ENCODE measurements at places on chromosomes 16 and 17.

DNA sequence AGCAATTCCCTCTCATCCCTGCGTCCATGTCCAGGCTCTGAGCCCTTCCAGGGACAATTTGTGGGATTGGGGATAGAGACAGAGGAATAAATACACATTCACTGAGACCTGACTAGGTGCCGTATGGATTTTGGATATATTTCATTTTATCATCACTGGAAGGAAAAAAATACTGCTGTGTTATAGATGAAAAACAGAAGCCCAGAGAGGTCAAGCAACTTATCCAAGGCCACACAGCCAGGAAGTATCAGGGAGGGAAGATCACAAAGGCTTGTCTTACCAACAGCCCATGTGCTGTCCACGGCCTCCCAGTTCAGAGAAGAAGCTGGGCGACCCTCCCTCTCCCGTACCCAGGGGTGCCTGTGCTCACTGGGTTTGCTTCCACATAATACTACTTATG, 6.1 kb upstream of the HAP1 start:
- DNase-seq = no peak

GRCh38 chr16:68166264-68166663, 69.7 kb downstream of the ESRP2 start:
- no peak for DNase-seq

- DNase-seq = no peak
These were observed 26.2 kb upstream of the NAGLU start for GRCh38 chr17:42509841-42510240.

GRCh38 chr17:78716292-78716691, 65.8 kb downstream of the CYTH1 start:
- no peak for DNase-seq

- no peak for DNase-seq
These were observed 2.5 kb downstream of the NUBP2 start for GRCh38 chr16:1784977-1785845.

DNA sequence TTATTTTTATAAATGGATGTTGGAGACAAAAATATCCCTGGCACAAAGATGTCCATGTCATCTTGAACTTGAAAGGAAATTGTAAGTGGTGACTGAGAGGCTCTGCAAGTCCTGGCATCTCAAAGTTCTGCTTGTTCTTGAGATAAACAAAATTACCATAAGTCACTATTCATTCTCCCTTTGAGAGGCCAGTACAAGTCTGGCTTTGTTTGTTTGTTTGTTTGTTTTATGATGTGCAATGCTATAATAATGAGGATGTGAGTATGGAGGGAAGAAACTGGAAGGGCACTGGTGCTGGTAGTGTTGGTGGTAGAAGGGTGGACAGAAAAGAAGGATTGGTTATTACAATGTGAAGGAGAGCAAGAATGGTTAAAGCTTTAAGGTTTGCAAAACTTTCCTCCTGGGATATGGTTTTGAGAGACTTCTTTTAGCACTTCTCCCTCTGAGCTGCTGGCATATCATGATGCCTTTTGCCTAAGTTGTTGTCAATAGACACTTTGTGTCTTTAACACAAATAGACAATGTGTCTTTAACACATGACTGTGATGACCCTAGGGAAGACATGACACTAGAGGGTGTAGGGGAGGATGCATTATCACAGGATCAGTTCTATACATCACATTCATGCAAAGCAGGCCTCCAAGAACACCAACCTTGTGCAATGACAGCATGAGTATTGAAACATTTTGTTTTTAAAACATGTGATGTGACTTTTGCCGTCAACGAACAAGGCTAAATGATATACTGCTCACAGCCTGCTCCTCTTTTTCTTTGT, 880.5 kb upstream of the GOT2 start:
- no peak for DNase-seq

DNA sequence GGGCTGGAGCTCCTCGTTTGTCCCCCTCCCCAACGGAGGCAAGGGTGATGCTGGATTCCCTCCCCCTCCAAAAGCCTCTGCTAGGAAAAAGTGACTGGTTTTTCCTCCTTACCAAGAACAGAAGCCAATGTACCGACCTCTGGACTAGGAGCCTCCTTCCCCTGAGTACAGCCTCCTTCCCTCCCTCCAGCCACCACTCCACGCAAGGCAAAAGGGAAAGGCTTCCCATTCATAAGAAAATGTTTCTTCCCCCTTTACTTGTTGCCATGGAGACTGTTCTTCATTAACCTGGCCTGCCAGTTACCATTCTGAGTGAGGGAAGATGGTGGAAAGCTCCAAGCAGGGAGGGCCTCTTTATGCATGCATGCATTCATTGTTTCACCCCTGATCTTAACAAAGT, 4.3 kb upstream of the PIMREG start:
- DNase-seq = no peak

DNA sequence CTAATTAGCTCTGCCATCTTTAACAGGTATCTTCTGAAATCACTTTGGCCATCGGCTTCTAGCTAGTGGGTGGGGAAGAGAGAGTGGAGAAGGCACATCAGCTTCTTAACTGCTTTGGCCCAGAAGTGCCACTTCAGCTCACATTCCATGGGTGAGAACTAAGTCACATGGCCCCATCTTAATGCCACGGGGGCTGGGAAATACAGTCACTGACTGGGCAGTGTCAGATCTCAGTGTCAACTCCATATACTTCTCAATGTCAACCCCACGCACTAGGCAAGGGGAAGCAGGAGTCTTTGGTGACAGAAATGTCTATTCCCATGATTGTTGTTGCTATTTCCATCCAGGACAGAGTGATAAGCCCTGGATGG, 29.4 kb downstream of the CCR7 start:
- no peak for DNase-seq

DNA sequence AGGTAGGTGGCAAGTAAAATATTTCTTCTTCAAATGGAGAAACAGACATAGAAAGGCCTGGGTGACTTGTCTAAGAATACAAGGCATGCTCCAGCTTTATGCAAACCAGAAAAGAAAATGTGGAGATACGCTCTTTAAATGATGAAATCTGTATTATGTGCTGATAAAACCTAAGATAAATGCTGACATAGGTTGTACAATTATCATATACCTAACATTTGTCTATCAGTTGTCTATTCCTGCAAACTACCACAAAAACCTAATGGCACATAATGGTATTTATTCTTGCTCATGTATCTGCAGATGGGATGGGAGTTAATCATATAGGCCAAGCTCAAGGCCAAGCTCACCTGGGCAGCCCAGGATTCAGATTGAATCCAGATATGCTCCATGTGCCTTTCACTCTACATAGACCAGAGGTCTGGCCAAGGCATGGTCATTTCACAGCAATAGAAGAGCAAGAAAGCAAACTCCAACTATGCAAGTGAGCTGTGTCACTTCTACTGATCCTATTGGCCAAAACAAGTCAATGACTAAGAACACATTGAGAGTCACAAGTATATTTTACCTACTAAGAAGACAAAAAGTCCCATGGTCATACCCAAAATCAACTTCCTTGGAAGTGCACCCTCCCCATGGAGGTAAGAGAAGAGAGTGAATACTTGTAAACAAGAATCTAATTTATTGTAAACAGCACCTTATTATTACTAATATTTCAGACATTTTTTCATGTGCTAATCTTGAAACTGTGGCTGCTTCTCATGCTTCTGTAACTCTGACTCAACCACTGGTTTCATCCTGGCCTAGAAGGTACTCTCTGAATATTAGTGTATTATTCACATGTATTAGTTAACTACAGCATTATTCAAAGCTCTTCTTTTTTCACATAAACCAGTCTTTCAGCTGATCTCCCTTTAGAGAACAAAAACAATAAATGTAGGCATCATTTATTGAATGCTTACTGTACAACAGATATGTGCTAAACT, 270.7 kb upstream of the SOX9 start:
- no peak for DNase-seq

GRCh38 chr17:41555105-41555887, 16.6 kb downstream of the KRT9 start:
- no peak for DNase-seq

GRCh38 chr16:14308368-14308723, 237.2 kb downstream of the MRTFB start:
- DNase-seq = no peak

GRCh38 chr17:45825792-45826191, 18.9 kb upstream of the SPPL2C start:
- DNase-seq = no peak

GRCh38 chr16:1070084-1070863, 2.3 kb upstream of the SSTR5 start:
- no peak for DNase-seq

GRCh38 chr17:17990282-17990681, 17.6 kb downstream of the DRC3 start:
- DNase-seq = no peak

DNA sequence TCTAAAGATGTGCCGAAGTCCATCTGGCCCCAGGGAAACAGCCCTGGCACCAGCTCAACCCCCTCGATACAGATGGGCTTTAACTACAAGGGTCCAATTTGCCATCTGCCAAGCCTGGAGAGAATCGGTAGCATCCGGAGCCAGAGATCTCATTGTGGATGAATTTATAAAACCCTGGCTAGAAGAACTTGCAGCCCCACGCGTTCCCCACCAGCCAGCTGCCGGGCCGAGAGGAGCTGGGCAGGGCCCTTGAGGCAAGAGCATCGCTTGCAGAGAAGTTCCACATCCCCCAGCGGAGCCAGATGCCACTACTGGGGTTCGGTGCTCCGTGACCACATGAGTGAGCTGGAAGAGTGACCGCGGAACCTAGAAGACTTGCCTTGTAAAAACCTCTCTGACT, 65.3 kb upstream of the NOL11 start:
- no peak for DNase-seq

DNA sequence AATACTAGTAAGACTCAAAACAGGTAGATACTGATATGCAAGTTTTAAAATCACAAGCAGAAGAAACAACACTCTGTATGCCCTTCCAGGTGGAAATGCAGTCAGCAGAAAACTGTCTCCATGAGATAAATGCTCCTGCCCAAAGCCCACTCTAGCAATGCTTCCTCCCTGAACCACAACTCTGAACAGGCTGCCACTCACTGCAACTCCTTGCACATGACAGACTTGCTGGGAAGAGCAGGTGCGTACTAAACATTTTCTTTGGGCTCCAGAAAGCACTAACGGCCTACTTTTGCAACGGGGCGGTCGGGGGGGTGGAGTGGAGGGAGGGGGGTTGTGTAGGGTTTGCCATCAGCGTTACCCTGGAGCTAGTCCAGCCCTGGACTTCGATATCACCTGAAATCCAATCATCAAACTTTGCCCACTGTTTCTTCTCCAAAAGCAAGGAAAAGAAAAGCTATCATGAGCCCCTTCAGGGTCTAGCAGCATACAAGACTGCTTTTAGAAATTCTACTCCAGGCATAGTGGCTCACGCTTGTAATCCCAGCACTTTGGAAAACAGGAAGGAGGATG, 46.1 kb downstream of the ANKRD11 start:
- no peak for DNase-seq

GRCh38 chr17:3900646-3901045, 7.8 kb upstream of the CAMKK1 start:
- DNase-seq = no peak

DNA sequence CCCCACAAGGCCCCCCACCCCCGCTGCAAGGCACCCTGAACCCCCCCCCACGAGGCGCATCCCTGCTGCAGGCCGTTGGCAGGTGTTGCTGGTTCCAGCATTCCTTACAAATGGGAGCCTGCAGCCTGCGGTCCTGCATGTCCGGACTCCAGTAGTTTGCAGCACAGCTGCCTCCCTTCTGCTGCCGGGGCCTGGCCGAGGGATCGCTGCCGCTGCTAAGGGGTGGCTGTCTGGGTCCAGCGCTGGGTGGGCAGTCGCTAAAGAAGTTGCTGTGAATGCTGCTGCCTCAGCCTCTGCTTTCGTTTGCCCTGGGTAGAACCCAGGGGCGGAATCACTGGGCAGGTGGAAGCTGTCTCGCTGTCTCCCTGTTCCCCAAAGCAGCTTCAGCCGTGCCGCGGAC, 11.8 kb downstream of the UTS2R start:
- no peak for DNase-seq

DNA sequence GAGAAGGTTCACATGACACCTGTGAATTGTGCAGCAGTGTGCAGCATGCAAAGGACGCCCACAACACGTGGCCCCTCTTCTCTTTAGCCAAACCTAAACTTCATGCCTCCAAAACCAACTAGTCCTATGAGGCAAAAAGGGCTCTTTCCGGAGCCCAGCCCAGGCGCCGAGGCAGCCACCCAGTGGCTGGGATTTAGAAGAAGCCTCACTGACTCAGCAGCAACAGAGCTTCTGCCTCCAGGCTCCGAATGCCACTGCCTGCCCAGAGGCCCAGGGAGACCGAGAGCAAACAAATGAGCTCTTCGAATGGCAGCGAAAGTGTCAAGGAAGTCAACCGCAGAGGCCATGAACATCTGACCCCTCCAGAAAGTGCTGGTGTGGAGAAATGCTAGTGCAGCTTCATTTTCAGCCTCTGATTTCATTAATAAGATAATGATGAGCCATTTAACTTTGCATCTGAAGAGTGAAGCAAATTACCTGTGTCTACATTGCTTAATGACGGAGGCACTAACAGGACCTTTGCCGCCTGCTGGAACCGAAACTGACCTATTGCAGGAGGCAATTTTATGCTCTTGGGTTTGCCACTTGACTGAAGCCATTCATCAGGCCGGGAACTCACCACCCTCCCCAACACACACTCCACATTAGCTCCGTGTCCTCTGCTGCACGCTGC, 157.7 kb upstream of the RPL38 start:
- DNase-seq = no peak

DNA sequence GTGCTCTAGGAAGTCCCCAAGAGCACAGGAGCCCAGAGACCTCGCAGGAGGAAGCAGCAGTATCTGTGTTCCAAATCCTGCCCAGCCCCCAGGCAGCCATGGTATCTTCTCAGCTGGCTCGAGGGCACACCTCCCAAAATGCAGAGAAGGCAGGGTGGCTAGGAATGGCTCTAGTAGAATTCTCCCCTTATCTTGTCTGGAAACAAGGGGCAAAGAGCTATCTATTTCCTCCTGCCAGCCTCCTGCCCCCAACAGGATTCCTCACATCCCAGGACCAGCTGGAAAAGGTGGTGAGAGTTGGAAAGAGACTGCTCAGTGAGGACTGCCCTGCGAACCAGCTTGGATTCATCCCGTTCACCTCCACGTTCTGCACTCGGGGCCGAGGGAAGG, 8.6 kb upstream of the TSPOAP1 start:
- no peak for DNase-seq

DNA sequence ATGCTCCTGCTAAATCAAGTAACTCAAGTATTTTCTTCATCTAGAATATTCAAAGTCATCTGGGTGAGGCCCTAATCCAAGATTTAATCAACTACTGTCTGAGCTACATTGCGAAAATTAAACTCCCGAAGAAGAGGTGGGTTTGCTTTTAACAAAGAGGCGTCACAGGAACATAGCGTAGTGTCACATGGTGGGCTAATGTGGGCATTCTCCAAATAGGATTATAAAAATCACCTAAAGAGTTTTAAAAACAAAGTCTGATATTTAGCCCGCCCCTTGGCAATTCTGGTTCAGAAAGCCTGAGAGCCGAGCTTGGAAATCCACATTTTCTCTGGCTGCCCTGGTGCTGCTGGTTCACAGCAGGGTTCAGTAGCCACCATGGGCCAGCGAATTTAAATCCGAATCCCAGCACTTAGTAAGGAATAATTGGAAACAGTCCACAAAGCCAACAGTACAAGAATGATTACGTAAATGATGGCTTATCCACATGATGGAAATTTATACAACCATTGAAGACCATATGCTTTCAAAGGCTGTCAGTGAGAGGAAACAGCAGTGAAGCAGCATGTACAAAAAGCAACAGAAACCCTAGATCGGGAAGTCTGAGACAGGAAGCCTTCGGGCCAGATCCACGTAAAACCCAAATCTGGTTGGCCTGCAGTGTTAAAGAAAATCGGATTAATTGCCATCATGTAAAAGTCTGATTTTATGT, 8.8 kb downstream of the PMM2 start:
- no peak for DNase-seq

- no peak for DNase-seq
These were observed 34.1 kb downstream of the CNTNAP4 start for GRCh38 chr16:76311260-76311659.

- no peak for DNase-seq
These were observed 43.2 kb downstream of the RAI1 start for GRCh38 chr17:17724307-17725010.

Data from NCI-H2081 treated with DMSO at 0.1 percent for 48 hours (cell line).